Activated CD4-positive, alpha-beta T cell treated with anti-CD3 and anti-CD28 coated beads, Interleukin-2, amount 10 ng/mL, durations not matched to agents 7 days and 5 days (primary cell): ENCODE measurements at places on chromosomes 2 and 18. TPM values are rescaled to one million over a fixed set of nuclear protein-coding genes. Genes with fewer than 3 reads are reported as not detected.

- DNase-seq = no peak
Measured at GRCh38 chr2:135791418-135792190, 45.4 kb downstream of the LCT start.

DNA sequence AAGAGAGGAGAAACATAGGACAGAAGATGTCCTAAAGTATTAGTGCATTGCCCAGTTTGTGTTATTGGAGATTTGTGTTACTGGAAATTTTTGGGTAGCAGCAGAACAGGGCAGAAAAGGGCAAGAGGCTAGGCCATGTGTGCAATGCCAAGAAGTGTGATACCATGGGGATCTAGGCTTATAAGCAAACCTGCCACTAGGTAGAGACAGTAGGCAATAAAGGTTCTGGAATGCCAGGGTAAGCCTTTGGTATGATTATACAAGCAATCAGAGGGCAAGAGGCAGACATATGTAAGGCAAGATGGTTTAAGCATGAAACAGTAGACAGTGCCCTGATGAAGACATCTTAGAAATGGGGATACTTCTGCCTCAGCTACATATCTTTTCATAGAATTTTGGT lies 12.3 kb upstream of the CERS6 start:
- no peak for DNase-seq

GRCh38 chr2:161238560-161239325 lies 69.5 kb upstream of the PSMD14 start:
- peak; percentile 68 for DNase-seq

GRCh38 chr18:61910101-61910500 lies 17.3 kb upstream of the RNF152 start:
- no peak for DNase-seq

DNA sequence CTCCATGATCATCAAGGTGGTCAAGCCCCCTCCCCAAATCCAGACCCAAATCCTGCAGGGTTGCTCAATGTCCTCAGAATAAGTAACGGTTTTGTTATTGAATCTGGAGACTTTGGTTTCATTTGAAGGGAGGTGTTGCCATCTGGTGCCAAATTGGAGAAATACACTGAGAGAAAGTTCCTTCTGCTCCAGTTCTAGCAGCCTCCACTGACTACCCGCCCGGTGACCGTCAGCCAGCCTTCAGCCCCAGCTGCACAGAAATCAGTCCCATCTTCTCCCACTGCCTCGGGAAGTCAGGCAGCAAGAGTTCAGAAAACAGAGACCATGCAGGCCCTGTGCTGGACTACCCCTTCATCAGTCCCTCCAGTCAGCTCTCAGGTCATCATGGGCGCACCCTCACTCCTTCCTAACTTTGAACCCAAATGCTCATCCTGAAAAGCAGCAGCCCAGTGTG lies 38.7 kb downstream of the PKDCC start:
- DNase-seq = peak; percentile 54

DNA sequence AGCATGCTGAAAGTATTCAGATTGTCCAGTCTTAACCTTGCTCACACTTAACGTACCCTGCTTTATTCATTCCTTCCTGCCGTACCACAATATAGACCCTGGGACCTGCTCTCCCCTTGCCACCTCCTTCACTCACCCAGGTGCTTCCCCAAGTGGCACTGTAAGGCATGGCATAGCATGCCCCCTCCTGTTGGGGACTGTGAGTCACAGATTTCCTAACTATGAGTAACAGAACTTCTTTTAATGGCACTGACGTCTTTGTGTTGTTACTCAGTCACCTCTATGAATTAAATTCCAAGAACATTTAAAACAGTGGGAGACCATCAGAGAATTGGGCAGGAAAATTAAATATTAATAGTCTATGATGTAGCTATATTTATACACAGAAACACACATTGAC lies 117.2 kb downstream of the CTNNA2 start:
- DNase-seq = no peak

DNA sequence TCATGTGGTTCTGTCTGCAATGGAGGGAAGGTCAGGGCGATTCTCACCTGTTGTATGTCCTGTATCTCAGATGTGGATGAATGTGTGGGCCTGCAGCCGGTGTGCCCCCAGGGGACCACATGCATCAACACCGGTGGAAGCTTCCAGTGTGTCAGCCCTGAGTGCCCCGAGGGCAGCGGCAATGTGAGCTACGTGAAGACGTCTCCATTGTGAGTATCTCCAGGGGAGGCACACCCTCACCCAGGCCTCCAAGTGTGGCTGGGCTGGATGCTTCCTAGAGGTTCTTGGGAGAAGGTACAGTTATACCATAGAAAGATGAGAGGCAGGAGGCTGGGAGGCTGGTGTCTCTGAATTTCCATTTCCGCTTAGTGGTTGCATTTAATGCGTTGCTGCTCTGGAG lies 46.9 kb downstream of the FBLN7 start:
- no peak for DNase-seq

- DNase-seq = no peak
Measured at GRCh38 chr2:44838116-44838790, 103.2 kb upstream of the SIX3 start.

- DNase-seq = no peak
Measured at GRCh38 chr2:46091004-46091403, 206.2 kb upstream of the EPAS1 start.

DNA sequence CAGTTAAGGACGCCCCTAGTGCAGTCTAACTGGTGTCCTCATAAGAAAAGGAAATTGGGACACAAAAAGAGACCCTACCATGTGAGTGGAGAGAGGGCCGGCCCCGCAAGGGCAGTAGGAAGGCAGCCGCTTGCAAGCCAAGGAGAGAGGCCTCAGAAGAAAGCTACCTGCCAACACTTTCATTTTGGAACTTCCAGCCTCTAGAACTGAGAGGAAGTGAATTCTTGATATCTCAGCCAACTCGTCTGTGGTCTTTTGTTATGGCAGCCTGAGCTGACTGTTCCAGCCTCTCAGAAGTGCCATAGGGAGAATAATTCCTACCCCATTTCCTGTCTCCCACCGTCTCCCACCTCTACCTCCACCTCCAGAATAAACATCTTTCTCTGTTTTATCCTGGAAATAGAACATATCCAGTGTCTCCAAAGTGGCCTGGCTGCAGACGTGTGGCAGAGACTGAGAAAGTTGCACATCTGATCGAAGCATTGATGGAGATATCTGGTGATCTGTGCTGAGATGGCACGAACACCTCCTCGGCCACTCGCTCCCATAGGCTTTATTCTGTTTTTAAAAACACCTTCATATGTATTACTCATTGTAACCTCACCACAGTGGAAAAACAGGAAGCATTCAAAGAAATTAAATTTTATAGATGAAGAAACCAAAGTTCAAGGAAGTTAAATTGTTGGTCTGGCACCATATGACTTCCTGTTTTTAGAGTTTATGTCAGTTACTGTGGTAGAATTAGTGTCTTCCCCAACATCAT lies 39.5 kb upstream of the MARCO start:
- no peak for DNase-seq

- DNase-seq = no peak
Measured at GRCh38 chr2:137729305-137729704, 235.0 kb upstream of the HNMT start.

- peak; percentile 41 for DNase-seq
Measured at GRCh38 chr2:230956827-230957755, 32.0 kb upstream of the GPR55 start.

DNA sequence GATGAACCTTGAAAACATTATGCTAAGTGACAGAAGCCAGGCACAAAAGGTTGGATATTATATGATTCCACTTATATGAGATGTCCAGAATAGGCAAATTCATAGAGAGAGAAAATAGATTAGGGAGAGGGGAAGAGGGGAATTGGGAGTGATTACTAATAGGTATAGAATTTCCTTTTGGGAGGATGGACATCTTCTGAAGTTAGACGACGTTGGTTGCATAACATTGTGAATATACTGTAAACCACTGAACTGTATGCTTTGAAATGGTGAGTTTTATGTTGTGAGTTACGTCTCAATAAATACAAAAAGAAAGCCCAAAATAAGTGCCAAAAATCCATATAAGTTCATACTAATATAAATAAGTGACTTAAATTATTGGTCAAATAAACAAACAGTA lies 18.6 kb upstream of the CYP26B1 start:
- no peak for DNase-seq

GRCh38 chr18:1653873-1654272 lies 749.2 kb downstream of the ADCYAP1 start:
- no peak for DNase-seq

DNA sequence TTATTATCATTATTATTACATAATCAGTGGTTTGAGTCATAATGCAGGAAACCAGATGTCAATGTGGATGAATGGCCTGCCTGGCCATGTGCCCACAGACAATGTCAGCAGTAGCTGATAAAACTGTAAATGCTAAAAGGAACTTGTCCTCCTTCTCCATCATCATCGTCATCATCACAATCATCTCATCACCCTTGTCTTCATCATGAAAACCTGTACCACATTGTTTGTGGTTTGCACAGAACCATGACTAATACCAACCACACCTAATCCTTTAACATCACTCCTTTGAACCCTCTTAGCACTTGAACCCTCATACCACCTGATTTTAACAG lies 96.0 kb downstream of the HNMT start:
- DNase-seq = no peak

DNA sequence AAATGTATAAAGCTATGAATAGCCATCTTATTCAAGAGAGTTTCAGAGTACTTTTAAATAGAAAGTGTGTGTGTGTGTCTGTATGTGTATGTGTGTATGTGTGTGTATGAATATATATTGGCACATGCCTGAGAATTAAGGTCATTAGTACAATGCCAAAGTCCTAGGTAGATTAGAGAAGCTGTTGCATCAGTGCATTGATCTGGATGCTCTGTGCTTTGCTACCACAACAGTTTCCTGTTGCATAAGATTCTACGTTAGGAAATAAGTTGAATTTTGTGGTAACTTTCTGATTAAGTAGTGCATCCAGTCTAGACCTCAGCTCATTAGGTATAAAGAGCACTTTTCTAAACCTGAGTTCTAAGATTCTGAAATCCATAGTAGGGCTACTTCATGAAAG lies 1102.8 kb upstream of the KLHL29 start:
- DNase-seq = no peak

DNA sequence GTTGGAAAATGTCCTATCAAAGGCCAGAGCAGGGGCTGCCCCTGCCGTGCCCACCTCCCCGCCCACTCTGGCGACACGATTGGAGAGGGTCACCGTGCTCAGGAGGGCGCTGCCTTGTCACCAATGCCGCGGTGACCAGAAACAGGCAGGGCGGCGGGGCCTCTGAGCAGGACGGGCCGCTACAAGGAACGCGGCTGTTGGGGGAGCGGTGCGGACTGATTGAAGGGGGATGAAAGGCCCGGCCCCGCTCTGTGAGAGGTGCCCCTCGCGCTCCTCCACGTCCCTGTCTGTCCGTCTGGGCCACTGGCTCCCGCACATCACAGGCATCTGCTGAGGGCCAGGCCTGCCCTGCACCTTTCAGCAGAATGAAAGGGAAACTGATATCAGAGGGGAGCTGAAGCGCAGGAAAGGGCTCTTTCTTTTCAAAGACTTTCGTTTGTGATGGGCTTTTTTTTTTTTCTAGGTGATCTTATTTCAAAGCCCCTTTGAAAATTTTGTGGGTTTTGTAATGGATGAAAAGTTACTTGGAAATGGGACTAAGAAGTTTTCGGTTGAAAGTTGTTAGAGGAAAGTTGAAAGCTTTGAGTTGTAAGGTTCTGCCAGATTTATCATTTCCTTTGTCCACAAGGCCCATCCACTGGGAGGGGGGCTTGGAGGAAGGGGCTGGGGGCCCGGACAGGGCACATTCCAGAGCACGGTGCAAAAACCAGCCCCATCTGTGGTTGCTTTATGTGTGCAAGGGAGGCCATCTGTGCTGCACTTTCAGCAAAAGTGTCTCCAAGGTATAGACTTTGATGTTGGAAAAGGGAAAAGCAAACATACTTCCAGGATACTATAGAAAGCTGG lies 244.2 kb downstream of the KLHL29 start:
- DNase-seq = no peak

DNA sequence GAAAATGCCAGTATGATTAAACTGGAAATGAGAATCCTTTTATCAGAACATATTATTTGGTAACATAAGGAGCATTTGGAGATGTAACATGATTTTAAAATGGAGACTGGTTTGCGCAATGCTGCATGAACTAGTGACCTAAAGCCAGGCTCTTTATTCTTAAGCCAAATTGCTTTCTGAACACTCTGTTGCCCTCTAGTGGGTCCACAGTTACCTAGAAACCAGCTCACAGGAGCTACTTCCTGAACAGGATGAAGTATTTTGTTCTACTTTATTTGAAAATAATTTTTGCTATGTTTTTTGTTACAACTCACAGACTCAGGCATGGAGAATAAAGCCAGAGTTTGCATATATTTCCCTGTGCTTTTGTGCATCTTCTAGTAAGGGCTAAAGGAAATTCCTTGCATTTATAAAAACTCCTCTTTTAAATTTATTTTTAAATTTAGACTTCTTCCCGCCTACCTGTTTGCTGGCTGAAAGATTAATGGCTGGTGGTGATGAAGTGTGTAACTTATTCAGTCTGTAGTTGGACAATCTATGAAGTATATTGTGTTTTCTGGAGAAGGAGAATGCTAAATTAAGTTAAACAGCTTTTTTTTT lies 146.7 kb downstream of the PARD3B start:
- peak; percentile 45 for DNase-seq

- DNase-seq = no peak
Measured at GRCh38 chr18:30451981-30452380, 590.6 kb downstream of the DSC3 start.

DNA sequence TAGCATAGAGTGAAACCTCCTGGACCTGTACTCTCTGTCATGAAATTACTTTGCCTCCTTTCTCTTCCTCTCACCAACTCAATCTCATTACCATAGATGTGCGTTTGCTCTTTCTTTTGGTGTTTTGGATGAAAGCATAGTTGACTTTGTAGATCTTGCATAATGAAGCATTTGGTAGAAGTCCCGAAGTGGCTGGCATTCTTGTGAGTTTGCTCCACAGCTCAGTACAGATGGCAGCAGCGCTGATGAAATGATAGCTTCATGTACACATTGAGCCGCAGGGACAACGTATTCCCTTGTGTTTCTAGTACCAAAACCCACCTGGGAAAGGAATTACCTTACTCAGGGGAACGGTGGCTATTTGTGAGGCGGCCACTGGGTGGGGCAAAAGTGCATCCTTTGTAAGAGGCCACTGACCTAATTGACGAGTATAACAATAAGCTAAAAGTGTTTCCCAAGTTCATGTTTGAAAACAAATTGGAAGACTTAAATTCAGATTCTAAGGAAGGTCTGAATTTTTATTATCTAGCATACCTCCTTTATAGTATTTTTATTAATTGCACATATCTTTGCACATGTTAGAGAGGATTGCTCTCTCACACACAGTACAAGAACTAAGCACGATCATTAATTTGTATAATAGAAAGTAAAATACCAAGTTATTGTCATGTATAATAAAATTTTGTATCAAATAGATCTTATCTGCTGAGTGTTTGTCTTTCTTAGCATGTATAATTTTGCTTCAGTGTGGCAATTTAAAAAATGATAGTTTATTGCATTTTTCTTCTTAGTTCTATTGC lies 25.4 kb upstream of the CDH7 start:
- no peak for DNase-seq

- DNase-seq = no peak
Measured at GRCh38 chr2:12305931-12306330, 410.8 kb upstream of the TRIB2 start.

- no peak for DNase-seq
Measured at GRCh38 chr2:119741868-119742267, 17.9 kb upstream of the PTPN4 start.

The AKAIN1 gene
- not detected for total RNA-seq

The STPG4 gene
- 0.64 TPM for total RNA-seq

The POTEE gene
- total RNA-seq = 0.94 TPM

The EFR3B gene
- 0.06 TPM for total RNA-seq

The POTEI gene
- total RNA-seq = not detected

The PAX8 gene
- 0.74 TPM for total RNA-seq

The CPO gene
- not detected for total RNA-seq

The NR4A2 gene
- 1.7 TPM for total RNA-seq

The SCN9A gene
- total RNA-seq = 0.52 TPM

The NT5DC4 gene
- not detected for total RNA-seq

The MZT2B gene
- total RNA-seq = 417 TPM

The DNAH7 gene
- not detected for total RNA-seq
